Activated T-helper 2 cell treated with anti-CD3 and anti-CD28 coated beads, Interferon-gamma antibody, Interleukin-2, Interleukin-4, amounts not matched to agents 10 μg/mL and 5 μg/mL and 100 μg/mL, durations not matched to agents 14 hours and 24 hours and 36 hours (primary cell): ENCODE measurements at places on chromosomes 1 and 21.

- no peak overlapping the region for H3K4me3 ChIP-seq
- no peaks in the 10 kb centered on the region for H3K36me3 ChIP-seq
- no peak overlapping the region for H3K27ac ChIP-seq
- no peak for DNase-seq
- no peaks in the 10 kb centered on the region for H3K4me1 ChIP-seq
- H3K27me3 ChIP-seq: no peaks in the 10 kb centered on the region
These were observed 304.6 kb downstream of the PTPRU start for GRCh38 chr1:29540801-29541357.

DNA sequence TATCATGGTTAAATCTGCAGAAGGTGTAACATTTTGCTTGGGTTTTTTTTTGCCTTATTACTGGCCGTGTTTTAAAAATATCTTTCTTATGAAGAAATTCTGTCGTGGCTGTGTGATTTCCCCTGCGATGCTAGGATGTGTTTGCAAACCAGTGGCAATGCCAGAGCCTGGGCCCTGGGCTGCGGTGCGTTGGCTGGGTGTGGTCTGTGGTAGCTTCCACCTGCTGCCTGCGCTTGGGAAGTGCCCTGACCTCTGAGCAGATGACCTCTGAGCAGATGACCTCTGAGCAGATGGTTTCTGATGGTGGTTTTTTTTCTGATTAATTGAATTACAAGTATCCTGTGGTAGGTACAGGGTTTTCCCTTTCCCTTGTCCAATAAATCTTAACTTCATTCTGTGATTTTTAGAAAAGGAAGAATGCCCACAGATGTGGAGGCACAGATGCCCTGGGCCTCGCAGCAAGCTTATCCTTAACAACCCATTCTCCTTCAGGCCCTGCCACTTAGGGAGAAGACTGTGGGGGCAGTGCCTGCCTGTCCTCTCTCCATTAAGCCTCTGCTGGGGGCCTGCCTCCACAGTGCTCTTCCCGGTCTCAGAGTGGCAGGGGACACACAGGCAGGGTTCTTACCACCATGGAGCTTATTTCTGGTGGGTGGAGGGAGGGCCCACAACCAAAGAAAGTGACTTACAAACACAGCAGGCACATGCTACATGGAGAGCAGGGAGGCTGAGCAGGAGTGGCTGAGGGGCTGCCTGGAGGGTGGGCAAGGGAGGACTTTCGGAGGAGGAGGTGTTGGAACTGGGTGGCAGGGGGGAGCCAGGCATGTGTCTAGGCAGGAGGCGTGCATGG is 81.7 kb downstream of the PCBP3 start:
- no peak overlapping the region for H3K4me3 ChIP-seq
- H3K27ac ChIP-seq: no peak overlapping the region
- no peak for DNase-seq

GRCh38 chr1:93980320-93981273 is 71.4 kb upstream of the GCLM start:
- H3K36me3 ChIP-seq: no peaks in the 10 kb centered on the region
- no peaks in the 10 kb centered on the region for H3K4me1 ChIP-seq
- H3K4me3 ChIP-seq: no peak overlapping the region
- H3K27me3 ChIP-seq: peaks cover 28% of the 10 kb centered on the region
- no peak overlapping the region for H3K27ac ChIP-seq
- no peak for DNase-seq

GRCh38 chr1:96384611-96385010 is 337.0 kb upstream of the PTBP2 start:
- H3K36me3 ChIP-seq: no peaks in the 10 kb centered on the region
- H3K27ac ChIP-seq: no peak overlapping the region
- no peaks in the 10 kb centered on the region for H3K27me3 ChIP-seq
- DNase-seq: no peak

GRCh38 chr1:174713796-174714195 is 266.0 kb downstream of the GPR52 start:
- DNase-seq: no peak

- no peak overlapping the region for H3K4me3 ChIP-seq
- DNase-seq: no peak
- no peak overlapping the region for H3K27ac ChIP-seq
- H3K27me3 ChIP-seq: no peaks in the 10 kb centered on the region
These were observed 48.8 kb downstream of the PIK3CD start for GRCh38 chr1:9700340-9700739.

GRCh38 chr21:44911384-44912157 is 9.1 kb downstream of the ITGB2 start:
- no peaks in the 10 kb centered on the region for H3K27me3 ChIP-seq
- peaks cover 51% of the 10 kb centered on the region for H3K4me1 ChIP-seq
- peak overlapping the region; percentile 70 for H3K4me3 ChIP-seq
- H3K27ac ChIP-seq: peak overlapping the region; percentile 70
- peaks cover 26% of the 10 kb centered on the region for H3K36me3 ChIP-seq

GRCh38 chr1:232845406-232845955 is 40.3 kb downstream of the MAP10 start:
- no peak overlapping the region for H3K4me3 ChIP-seq
- no peak overlapping the region for H3K27ac ChIP-seq
- DNase-seq: no peak
- no peaks in the 10 kb centered on the region for H3K36me3 ChIP-seq
- no peaks in the 10 kb centered on the region for H3K4me1 ChIP-seq

DNA sequence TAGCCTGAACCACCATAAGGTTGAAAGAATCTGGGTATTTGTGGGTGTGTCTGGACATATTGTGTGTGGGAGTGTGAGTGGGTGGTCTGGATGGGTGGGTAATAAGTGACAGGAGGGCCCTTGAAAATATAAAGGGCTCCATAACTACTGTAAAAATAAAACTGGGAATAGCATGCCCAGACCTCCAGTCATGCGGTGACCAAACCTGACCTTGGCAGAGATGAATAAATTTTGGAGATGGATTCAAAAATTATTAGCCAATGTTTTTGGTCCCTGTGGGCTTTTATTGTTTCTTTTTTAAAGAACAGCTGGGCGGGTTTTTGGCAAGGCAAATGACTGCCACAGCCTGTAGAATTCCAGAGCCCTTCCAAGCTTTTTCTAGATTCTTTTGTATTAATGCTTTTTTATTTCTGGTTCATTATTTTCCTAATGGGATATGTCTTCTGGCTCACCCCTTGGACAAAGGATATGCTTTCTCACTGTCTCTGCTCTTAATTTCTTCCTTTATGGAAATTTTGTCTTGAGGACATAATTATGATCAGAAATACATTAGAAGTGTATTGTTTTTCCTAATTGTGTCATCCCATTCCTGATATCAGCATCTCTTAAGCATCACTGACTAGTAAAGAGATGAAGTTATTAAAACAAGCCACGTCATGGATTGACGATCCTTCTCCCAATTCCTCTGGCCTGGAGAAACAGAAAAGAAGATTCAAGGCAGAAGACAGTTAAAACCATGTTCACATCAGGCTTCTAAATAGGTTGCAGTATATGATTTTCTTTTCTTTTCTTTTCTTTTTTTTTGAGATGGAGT is 69.5 kb downstream of the NTMT2 start:
- DNase-seq: no peak
- H3K36me3 ChIP-seq: no peaks in the 10 kb centered on the region
- H3K4me1 ChIP-seq: no peaks in the 10 kb centered on the region
- no peak overlapping the region for H3K4me3 ChIP-seq

GRCh38 chr21:38948377-38949069 is 142.8 kb downstream of the ETS2 start:
- no peak overlapping the region for H3K27ac ChIP-seq
- H3K4me3 ChIP-seq: no peak overlapping the region
- no peaks in the 10 kb centered on the region for H3K4me1 ChIP-seq
- peaks cover 9% of the 10 kb centered on the region for H3K36me3 ChIP-seq

DNA sequence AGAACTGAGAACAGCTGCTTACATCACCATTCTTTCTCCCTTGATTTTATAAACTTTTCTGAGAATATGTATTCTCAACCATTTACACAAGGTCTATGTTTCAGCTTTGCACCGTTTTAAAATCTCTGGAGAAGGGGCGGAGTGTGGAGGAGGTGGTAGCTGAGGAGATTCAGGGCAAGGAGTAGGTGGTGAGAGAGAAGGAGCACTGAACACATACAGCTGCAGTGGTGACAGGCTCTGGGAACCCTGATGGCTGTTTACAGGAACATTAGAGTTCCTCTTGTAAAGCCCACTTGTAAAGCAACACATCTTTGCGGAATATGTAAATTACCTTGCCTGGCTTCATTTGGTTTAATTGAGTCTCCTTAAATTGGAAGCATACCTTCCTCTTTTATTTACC is 89.7 kb downstream of the SMYD2 start:
- H3K4me3 ChIP-seq: no peak overlapping the region
- H3K27me3 ChIP-seq: no peaks in the 10 kb centered on the region
- H3K27ac ChIP-seq: no peak overlapping the region
- peaks cover 78% of the 10 kb centered on the region for H3K36me3 ChIP-seq
- H3K4me1 ChIP-seq: peaks cover 4% of the 10 kb centered on the region
- DNase-seq: no peak

DNA sequence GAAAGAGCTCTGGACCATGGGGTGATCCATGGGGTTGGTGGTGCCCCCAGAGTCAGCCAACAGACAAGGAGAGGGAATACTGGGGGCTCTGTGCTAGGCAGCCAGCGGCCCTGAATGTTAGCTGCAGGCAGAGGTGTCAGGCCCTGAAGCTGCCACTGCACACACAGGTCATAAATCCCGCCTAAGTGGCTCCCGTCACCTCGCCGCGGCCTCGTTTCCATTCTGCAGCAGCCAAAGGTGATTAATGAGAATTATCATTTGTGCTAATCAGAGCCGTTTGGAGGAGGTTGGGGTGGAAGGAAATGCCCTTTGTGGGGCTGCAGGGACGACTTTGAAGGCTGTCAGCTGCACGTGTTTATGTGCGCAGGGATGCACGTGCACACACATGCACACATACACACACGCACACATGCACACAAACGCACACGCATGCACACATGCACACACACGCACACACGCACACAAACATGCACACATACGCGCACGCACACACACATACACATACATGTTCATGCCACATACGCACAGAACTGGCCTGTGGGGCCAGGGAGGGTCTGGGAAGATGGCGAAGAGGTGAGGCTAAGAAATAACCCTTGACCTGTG is 88.8 kb upstream of the ARHGEF16 start:
- no peak overlapping the region for H3K4me3 ChIP-seq
- DNase-seq: no peak
- H3K36me3 ChIP-seq: no peaks in the 10 kb centered on the region
- H3K27ac ChIP-seq: no peak overlapping the region
- no peaks in the 10 kb centered on the region for H3K4me1 ChIP-seq

- DNase-seq: no peak
- no peak overlapping the region for H3K27ac ChIP-seq
- peaks cover 45% of the 10 kb centered on the region for H3K36me3 ChIP-seq
- H3K4me1 ChIP-seq: peaks cover 19% of the 10 kb centered on the region
- peaks cover 2% of the 10 kb centered on the region for H3K27me3 ChIP-seq
- H3K4me3 ChIP-seq: no peak overlapping the region
These were observed 26.8 kb downstream of the VANGL1 start for GRCh38 chr1:115668579-115668978.

DNA sequence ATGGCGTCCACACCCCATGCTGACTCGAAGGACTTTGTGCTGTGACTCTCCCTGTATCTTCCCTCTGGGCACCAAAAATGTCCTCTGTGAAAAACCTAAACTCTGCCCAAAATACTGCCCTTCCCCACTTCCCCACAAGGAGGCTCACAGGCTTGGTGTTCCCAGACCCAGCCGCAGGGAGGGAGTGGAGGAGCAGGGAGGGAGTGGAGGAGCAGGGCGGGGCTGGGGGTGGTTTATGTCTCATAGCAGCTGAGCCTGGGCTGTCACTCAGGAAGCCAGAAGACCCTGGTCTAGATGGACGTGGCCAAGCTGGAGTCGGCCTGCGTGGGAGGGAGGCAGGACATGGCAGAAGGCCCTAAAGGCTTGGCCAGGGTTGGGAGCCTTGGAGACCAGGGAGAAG is 461.7 kb downstream of the PTPRU start:
- H3K4me3 ChIP-seq: no peak overlapping the region
- H3K27ac ChIP-seq: no peak overlapping the region
- H3K36me3 ChIP-seq: no peaks in the 10 kb centered on the region

- H3K27ac ChIP-seq: no peak overlapping the region
- H3K36me3 ChIP-seq: no peaks in the 10 kb centered on the region
These were observed 353.8 kb upstream of the PLXNA2 start for GRCh38 chr1:208598021-208598420.

DNA sequence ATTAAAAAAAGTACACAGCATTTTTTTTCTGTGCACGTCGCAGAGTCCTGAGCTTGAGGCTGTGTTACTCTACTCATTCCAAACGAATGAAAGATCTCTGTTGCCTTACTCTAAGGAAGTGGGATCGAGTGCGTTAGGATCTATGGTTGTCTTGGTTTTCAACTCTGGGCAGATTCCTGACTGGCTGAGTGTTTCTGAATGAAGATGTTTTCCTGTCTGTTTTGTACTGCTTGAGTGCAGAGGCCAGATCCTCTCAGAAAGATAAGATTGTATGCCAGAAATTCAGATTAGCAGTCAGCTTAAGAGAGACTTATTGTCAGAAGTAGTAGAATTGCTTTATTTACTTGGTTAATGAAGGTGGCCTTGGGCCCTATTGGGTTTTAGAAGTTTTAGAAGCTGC is 14.0 kb downstream of the PLA2G2E start:
- H3K27me3 ChIP-seq: no peaks in the 10 kb centered on the region
- peaks cover 2% of the 10 kb centered on the region for H3K4me1 ChIP-seq
- H3K27ac ChIP-seq: no peak overlapping the region
